ENCODE measurements at places on chromosomes 6 and 20.
A peak's percentile ranks its signal among the peaks of the same experiment; 100 is the strongest.

- DNase-seq: no peak
These were observed 21.9 kb downstream of the DTD1 start for GRCh38 chr20:18609741-18610140.

DNA sequence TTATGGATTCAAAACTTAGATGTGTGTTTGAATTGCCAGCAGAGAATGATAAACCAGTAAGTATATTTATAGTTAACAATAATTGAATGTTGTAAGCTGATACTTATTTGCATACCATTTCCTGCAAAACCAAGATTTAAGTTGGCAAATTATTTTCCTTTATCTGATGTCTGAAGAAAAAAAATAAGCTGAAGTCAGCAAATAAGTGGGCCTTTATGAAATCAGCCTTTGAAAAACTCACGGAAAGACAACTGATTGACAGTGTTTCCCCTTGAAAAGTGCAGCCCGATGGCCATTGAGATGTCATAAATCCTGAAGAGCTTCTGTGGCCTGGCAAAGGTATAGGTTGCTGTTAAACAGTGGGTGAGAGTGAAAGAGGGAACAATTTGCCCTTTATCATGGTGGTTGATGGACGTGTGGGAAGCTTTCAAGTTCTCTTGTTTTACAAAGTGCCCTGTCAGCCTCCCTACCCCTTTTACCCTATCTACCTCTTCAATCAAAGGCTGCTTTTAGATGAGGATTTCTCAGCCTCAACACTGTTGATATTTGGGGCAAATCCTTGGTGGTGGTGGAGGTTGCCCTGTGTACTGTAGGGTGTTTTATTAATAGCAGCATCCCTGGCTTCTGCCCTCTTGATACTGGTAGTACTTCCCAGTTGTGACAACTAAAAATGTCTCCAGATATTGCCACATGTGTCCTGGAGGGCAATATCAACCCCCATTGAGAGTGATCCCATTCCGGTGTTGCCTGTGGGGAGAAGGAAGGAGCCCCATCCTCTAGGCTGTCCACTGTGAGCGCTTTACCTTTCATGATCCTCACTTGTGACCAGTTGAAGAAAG is 50.2 kb downstream of the VAPB start:
- no peak for DNase-seq

DNA sequence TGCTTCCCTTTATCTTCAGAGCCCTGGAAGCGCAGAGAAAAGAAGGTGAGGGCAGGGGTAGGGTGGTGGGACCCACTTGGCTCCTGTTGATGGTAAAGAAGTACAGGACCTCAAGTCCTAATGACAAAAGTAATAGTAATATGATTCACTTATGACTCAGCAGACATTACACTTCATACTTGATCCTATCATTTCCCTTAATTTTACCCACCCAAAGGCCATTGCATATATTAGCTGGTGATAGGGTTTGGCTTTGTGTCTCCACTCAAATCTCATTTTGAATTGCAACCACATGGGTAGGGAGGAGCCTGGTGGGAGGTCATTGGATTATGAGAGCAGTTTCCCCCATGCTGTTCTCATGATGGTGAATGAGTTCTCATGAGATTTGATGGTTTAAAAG is 880.7 kb downstream of the KIF16B start:
- DNase-seq: no peak

- DNase-seq: peak; percentile 68
These were observed 34.3 kb downstream of the RPRD1B start for GRCh38 chr20:38067717-38068365.

GRCh38 chr20:10466325-10466724 is 31.2 kb downstream of the SLX4IP start:
- DNase-seq: peak; percentile 9

Measured in brain (organoid and tissue), 16 donors.